ENCODE measurements at places on chromosomes 2 and 18. TPM values are rescaled to one million over a fixed set of nuclear protein-coding genes. Genes with fewer than 3 reads are reported as not detected.

The GPR45 gene
- not detected for total RNA-seq

The UGT1A8 gene
- not detected for total RNA-seq

The SLC5A7 gene
- not detected for total RNA-seq

DNA sequence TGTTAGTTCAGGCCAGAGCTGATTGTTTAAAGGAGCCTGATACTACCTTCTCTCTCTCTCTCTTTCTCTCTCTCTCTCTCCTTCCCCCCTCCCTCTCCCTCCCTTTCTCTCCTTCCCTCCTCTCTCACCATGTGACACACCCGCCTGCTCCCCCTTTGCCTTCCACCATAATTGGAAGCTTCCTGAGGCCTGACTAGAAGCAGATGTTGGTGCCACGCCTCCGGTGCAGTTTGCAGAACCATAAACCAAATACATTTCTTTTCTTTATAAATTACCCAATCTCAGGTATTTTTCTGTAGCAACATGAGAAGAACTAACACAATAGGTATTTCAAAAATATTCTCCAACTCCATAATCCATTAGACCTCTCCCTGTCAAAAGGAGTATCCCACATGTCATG is 62.4 kb downstream of the ANKRD62 start:
- DNase-seq, result no peak

DNA sequence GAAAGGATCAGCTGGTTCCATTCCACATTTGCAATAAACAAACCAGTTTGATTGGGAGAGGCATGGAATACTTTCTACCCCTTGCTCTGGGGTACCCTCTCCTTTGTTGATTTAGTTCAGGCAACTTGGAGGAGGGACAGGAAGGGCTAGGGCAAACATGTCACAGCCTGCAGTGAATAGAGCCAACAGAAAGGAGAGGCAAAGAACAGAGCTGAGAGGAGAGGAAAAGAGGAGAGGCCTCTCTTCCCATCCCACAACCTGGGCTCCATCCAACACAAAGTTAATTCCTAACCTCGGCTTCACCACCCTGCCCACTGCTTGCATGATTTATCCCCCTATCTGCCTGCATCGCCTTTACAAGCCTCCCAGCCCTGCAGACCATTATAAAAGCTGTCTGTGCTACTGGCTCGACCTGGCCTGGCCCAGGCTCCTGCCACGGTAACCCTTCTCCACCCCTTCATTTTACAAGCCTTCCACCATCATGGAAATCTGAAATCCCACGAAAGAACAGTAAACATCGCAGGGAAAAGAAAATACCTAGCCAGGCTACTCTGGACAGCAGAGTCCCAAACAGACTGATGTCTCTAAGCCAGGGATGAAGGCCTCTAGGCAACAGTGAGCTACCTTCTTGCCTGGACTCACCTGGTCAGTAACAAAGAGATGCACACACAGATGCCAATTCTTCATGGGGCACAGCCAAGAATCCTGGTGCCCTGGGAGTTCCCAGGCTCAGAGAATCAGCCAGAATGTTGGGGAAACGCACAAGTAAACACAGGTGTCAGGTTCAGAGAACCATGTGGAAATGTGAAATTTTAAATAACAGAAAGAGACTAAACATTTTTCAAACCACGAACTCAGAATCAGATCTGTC is 43.6 kb downstream of the NHEJ1 start:
- no peak for DNase-seq

DNA sequence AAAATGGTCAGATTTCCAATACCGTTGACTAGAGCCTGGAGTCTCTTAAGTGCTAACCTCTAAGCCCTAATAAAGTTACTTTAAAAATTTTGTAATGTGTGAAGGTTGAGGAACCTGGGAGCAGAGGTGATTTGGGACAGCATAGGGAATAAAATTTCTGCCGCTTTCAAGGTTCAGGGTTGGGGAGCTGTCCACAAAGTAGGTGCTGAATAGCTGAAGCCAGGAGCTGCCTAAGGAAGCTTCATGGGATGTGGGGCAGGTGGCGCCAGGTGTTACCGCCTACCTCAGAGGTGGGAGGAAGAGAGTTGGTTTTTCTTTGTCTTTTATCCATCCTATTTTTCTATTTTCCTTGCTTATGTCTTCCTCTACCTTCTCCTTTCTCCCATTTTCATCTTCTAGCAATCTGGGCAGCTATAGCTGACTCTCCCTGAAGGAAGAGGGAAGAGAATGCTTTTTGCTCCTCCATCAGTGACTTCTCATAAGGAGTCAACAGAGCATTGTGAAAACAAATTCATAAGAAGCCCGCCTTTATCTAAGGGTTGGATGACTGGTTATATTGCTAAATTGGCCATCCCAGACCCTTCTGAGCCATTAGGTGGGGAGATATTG is 178.7 kb downstream of the CLIP4 start:
- DNase-seq, result peak; percentile 29

GRCh38 chr2:240460781-240461431 is 25.4 kb downstream of the GPC1 start:
- DNase-seq, result no peak

Measured in HT1080 (cell line).